ENCODE measurements at places on chromosomes 3 and 15.

DNA sequence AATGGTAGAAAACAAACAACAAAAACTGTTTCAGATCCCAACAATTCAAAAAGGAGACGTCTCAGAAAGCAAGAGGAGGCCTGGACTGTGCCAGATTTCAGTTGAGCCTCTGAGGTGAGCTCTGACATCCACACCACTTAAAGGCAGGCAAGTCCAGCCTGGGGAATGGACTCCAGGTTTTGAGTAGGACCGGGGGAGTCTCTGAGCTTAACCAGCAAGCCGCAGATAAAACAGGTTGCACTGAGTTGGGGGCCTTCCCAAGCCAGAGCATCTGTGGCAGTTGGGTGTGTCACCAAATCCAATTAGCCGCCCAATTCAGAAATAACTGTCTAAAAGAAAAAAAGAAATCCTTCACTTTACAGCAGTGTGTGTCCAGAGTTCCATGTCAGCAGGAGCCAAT lies 54.7 kb downstream of the OXNAD1 start:
- no peak for DNase-seq

- no peak for DNase-seq
Measured at GRCh38 chr3:166706094-166706493, 674.0 kb downstream of the ZBBX start.

- DNase-seq = no peak
Measured at GRCh38 chr3:10469441-10470119, 35.8 kb downstream of the ATP2B2 start.

DNA sequence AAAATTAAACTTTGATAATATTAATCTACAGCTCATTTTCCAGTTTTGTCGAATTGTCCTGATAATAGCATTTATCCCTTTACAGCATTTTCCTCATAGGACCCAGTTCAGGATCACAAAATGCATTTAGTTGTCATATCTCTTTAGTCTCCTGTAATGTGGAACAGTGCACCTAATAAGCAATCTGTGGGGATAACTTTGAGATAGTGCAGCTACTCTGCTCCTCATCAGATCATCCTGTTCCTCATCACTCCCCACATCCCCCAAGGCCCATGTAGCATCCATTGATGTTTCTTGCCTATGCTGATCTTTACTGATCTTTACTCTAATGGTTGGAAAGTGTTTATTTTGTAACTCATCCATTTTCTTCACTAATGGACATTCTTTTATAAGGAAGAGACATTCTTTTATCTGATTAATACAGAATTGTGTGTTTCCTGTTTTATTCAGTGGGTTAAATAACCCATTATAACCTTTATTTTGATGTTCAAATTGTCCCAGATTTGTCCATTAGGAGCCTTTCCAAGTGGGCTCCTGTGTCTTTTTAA lies 7.5 kb downstream of the RNF111 start:
- DNase-seq = no peak

- no peak for DNase-seq
Measured at GRCh38 chr15:73504885-73505284, 61.9 kb downstream of the REC114 start.

GRCh38 chr3:71984843-71985613 lies 200.1 kb upstream of the PROK2 start:
- no peak for DNase-seq

- DNase-seq = peak; percentile 86
Measured at GRCh38 chr3:51498876-51499738, 708 bp downstream of the DCAF1 start.

DNA sequence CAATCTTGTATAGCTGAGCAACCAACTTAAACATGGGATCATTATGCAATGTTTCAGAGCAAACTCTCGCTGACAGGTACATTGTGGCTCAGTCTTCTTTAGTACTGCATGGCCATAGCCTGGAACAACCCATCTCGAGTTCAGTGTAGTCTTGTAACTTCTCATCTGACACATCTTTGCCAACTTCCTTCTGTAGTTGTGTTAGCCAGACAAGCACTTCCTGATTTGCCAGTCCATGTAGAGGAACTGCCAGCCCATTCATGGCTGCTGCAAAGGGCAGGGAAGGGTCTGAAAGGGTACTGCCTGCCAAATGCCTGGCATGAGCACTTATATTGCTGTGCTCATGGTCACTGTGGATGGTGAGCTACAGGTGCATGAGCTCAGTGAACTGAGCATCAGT lies 49.2 kb upstream of the CCDC54 start:
- DNase-seq = no peak

GRCh38 chr3:71089271-71089847 lies 494.2 kb downstream of the FOXP1 start:
- DNase-seq = no peak

GRCh38 chr15:33086500-33087121 lies 107.9 kb downstream of the FMN1 start:
- no peak for DNase-seq

DNA sequence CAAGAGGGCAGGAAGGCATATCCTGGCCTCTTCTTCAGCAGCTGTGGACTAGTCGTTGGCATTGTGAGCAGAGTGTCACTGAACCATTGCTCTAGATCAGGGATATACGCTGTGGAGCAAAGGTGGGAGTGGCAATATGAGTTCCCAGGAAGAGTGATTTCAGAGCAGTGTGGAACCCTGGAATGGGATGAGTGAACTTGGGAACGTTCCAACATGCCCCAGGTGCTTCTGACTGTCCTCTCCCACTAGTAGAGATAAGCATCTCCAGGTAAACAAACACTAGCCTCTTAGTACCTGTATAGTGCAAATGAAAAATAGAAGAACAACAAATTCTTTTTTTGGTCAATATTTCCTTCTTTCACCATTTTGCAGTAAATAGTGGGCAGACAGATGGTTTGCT lies 123.6 kb upstream of the VEPH1 start:
- DNase-seq = no peak

DNA sequence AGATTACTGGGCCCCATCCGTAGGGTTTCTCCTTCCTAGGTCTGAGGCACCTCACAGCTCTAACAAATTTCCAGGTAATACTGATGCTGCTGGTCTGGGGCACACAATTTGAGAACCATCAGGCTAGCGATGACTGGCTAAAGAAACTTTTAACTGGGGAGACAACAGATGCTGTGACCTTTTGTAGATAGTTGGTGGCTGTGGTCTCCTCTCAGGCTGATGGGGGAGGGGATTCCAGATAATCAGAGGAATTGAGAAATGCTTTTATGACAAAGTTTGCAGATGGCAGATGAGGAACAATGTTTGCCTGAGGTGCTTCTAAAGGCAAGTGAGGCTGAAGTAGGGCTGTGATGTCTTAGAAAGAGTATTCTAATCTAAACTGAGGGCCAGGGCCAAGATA lies 13.8 kb upstream of the CCR9 start:
- no peak for DNase-seq

- no peak for DNase-seq
Measured at GRCh38 chr3:32249184-32249782, 10.8 kb downstream of the CMTM8 start.

- DNase-seq = no peak
Measured at GRCh38 chr3:71492566-71492965, 91.0 kb downstream of the FOXP1 start.

- no peak for DNase-seq
Measured at GRCh38 chr3:24027946-24028345, 82.9 kb downstream of the NR1D2 start.

DNA sequence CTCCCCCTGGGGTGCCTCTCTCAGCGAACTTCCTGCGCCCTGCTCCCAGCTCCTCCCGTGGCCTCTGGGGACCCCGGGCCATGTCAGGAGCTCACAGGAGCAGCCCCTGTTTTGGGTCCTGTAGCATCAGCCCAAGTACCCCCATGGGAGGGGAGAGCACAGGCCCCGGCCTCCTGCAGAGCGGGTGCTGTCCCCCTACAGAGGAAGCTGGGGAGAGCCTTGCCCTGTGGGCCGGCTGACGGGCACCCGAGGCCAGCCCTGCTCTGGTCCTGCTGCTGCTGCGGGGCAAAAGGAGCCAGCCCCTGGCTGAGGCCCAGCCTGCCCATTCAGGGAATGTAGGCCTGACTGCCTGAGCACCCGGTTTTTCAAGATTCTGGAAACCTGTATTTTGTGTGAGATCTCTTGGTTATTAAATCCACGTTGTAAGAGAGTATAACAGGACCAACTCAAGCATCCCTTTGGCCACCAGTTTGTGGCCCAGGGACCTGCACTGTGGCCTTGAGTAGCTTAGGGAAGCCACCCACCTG lies 12.4 kb downstream of the PLXNA1 start:
- no peak for DNase-seq

- no peak for DNase-seq
Measured at GRCh38 chr3:109984976-109985375, 647.6 kb upstream of the DPPA4 start.

- DNase-seq = no peak
Measured at GRCh38 chr3:197846491-197846890, 55.4 kb downstream of the LRCH3 start.
